ENCODE measurements at places on chromosomes 11 and 22. TPM values are rescaled to one million over a fixed set of nuclear protein-coding genes. Genes with fewer than 3 reads are reported as not detected.
A peak's percentile ranks its signal among the peaks of the same experiment; 100 is the strongest.

The TNNT3 gene
- 1.1 TPM for total RNA-seq

The C11orf91 gene
- total RNA-seq = 0.77 TPM

The HOATZ gene
- total RNA-seq = 9.5 TPM

The MMP12 gene
- not detected for total RNA-seq

The OR4D9 gene
- total RNA-seq = not detected

The LRRC10B gene
- total RNA-seq = 11.5 TPM

The MMP8 gene
- total RNA-seq = 1.4 TPM

The NAALAD2 gene
- total RNA-seq = 1.1 TPM

The PNPLA5 gene
- total RNA-seq = not detected

The NELL1 gene
- not detected for total RNA-seq

The CYP2R1 gene
- total RNA-seq = 14.3 TPM

- peaks cover 2% of the 10 kb centered on the region for H3K27me3 ChIP-seq
- DNase-seq = no peak
- no peak overlapping the region for H3K27ac ChIP-seq
- H3K4me1 ChIP-seq = peaks cover 13% of the 10 kb centered on the region
- H3K4me3 ChIP-seq = peak overlapping the region; percentile 63
These were observed 3.7 kb downstream of the ADAMTS15 start for GRCh38 chr11:130452176-130452575.

DNA sequence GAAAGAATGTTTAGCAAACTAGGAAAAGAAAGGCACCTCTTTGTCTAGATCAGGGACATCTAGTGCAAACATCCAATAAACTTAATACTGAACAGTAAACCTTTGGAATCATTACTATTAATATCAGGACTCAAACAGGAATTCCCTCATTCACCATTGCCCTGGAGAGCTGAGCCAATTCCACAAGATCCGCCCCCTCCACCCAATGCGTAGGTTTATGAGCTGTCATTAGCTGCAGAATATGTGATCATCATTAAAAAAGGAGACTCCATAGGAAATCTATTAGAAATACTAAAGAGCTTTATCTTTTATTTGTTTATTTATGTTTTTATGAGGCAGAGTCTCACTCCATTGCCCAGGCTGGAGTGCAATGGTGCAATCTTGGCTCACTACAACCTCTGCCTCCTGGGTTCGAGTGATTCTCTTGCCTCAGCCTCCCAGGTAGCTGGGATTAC, 5.5 kb downstream of the IL17REL start:
- no peak overlapping the region for H3K4me3 ChIP-seq
- H3K27me3 ChIP-seq = peaks cover 3% of the 10 kb centered on the region
- peaks cover 9% of the 10 kb centered on the region for H3K4me1 ChIP-seq
- no peak for DNase-seq
- H3K27ac ChIP-seq = no peak overlapping the region

GRCh38 chr11:76155500-76156227, 50.6 kb downstream of the WNT11 start:
- no peak overlapping the region for H3K27ac ChIP-seq
- no peak for DNase-seq
- no peaks in the 10 kb centered on the region for H3K27me3 ChIP-seq
- no peaks in the 10 kb centered on the region for H3K36me3 ChIP-seq

- no peak overlapping the region for H3K4me3 ChIP-seq
- no peaks in the 10 kb centered on the region for H3K27me3 ChIP-seq
- H3K4me1 ChIP-seq = no peaks in the 10 kb centered on the region
- H3K36me3 ChIP-seq = no peaks in the 10 kb centered on the region
- H3K27ac ChIP-seq = no peak overlapping the region
These were observed 39.5 kb upstream of the SLC5A12 start for GRCh38 chr11:26761361-26761809.

DNA sequence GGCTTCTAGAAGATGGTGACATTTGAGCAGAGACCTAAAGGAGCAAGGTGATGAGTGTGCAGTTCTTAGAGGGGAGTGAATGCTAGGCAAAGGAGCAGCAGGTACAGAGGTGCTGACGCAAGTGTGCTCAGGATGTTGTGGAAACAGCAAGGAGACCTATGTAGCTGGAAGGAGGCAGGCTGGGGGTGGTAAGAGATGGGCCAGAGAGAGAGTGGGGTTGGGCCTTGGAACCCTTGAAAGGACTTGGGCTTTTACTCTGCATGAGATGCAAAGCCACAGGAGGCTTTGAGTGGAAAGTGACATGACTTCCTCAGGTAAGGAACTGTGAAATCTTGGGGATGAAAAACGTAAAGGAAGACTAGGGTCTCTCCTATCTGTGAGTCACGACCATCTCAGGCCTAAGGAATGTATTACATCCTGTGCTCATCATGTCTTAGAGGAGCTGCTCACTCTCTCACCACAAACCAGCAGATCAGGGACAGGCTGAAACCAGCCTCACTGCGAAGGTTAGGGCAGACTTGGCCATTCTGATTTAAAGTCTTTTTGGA, 65.4 kb downstream of the MICAL2 start:
- peaks cover 11% of the 10 kb centered on the region for H3K4me1 ChIP-seq
- DNase-seq = no peak
- H3K36me3 ChIP-seq = no peaks in the 10 kb centered on the region
- H3K4me3 ChIP-seq = no peak overlapping the region
- no peak overlapping the region for H3K27ac ChIP-seq
- no peaks in the 10 kb centered on the region for H3K27me3 ChIP-seq

GRCh38 chr11:27673979-27674663, 26.1 kb downstream of the BDNF start:
- H3K4me1 ChIP-seq = no peaks in the 10 kb centered on the region
- DNase-seq = no peak
- H3K4me3 ChIP-seq = no peak overlapping the region
- H3K36me3 ChIP-seq = no peaks in the 10 kb centered on the region
- H3K27me3 ChIP-seq = no peaks in the 10 kb centered on the region

GRCh38 chr22:30434843-30435242, 9.3 kb downstream of the MTFP1 start:
- peak overlapping the region; percentile 76 for H3K27ac ChIP-seq
- H3K27me3 ChIP-seq = no peaks in the 10 kb centered on the region
- H3K4me1 ChIP-seq = no peaks in the 10 kb centered on the region
- no peak for DNase-seq
- H3K4me3 ChIP-seq = no peak overlapping the region
- H3K36me3 ChIP-seq = no peaks in the 10 kb centered on the region

- H3K27me3 ChIP-seq = no peaks in the 10 kb centered on the region
- peak overlapping the region; percentile 35 for H3K27ac ChIP-seq
- H3K4me3 ChIP-seq = no peak overlapping the region
These were observed 148.4 kb downstream of the ME3 start for GRCh38 chr11:86523738-86524619.

- peak overlapping the region; percentile 37 for H3K27ac ChIP-seq
- no peak for DNase-seq
- peaks cover 40% of the 10 kb centered on the region for H3K4me1 ChIP-seq
- H3K27me3 ChIP-seq = no peaks in the 10 kb centered on the region
- no peaks in the 10 kb centered on the region for H3K36me3 ChIP-seq
- no peak overlapping the region for H3K4me3 ChIP-seq
These were observed 32.5 kb upstream of the GRAMD4 start for GRCh38 chr22:46587492-46588278.

DNA sequence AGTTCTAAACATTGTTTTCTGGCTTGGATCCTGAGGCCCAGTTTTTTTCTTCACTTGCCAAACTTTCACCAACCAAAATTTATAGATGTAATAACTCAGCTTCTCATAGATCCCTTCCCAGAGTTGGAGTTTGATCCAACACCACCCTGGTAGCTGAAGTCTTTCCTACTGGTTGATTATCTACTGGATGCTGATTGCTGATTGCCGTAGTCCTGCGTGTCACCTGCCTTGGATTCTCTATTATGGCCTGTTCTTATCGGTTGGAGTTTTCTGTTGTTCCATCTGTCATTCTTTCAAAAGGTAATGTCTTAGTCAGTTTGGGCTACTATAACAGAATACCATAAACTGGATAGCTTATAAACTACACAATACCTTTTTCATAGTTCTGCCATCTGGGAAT, 17.3 kb upstream of the OR6X1 start:
- no peak overlapping the region for H3K4me3 ChIP-seq
- H3K4me1 ChIP-seq = no peaks in the 10 kb centered on the region
- no peak for DNase-seq
- no peak overlapping the region for H3K27ac ChIP-seq
- H3K36me3 ChIP-seq = no peaks in the 10 kb centered on the region

GRCh38 chr11:62707277-62707861, at the start of the genes BSCL2 and GNG3:
BSCL2 (minus strand) TSS chr11:62707424; CDS start chr11:62707195, 229 bp downstream.
GNG3 (plus strand) TSS chr11:62707676; CDS start chr11:62708296, 620 bp downstream.
- DNase-seq = no peak
- H3K36me3 ChIP-seq = peaks cover 19% of the 10 kb centered on the region
- peak within 1 kb of the TSS; percentile 62 for H3K27ac ChIP-seq
- no peaks in the 10 kb centered on the region for H3K27me3 ChIP-seq

DNA sequence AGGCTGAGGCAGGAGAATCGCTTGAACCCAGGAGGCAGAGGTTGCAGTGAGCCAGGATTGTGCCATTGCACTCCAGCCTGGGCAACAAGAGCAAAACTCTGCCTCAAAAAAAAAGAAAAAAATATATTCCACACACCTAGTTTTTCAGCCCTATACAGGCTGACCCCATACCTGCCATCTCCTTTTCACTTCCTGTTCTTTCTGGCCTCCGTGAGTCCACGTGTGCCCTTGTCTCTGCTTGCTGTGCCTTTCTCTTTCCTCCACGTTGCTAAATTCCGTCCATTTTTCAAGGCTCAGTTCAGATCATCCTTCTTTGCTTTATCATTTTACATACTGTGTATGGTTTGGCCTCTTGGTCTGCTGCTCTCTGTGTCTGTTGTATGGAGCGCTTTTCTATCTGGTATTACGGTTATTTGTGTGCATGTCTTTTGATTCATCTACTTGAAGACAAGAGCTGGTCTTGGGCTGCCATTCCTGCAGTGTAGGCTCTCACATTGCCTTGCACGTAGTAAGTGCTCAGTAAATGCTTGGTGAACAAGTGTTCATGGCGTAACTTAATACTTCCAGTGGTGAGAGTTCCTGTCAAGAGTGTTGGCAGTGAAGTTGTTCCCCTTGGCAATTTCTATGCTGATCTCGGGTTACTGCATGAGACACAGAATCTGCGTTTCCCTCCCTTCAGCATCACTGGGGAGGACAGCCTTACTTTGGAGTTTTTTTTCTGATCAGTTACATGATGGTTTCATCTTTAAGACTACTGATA, 57.5 kb downstream of the PTPRJ start:
- no peaks in the 10 kb centered on the region for H3K36me3 ChIP-seq
- H3K4me3 ChIP-seq = no peak overlapping the region
- H3K27me3 ChIP-seq = no peaks in the 10 kb centered on the region
- no peak overlapping the region for H3K27ac ChIP-seq
- peaks cover 14% of the 10 kb centered on the region for H3K4me1 ChIP-seq
- DNase-seq = no peak

DNA sequence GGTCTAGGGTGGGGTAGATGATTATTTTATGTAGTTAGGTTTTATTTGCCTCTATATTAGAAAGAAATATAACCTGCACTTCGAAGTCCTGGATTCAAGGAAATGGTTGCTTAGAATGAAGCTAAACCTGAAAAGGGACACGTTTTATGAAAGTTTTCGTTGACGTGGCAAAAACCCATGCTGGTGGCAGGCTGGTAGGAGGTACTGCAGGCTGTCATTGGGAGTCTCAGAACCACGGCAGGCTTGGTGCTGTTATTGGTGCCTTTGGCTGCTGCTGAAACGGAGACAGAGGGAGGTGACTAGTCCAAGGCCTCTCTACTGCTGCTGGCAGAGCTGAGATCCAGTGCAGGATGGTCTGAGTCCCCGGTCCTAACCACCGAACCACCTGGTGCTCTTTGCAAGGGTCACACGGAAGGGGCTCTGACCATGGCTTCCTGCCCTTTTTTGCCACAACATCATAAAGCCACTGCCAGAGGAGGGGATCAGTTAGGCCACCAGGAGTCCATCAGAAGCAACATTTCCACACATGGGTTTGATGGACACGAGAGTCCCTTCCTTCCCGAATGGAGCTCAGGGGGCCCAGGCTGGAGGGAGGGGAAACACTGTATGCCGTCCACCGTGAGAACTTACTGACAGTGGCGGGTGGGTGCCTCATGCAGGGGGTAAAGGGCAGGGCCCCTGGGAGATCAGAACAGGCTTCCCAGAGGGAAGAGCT, 13.4 kb downstream of the CSF2RB start:
- H3K36me3 ChIP-seq = peaks cover 38% of the 10 kb centered on the region
- DNase-seq = no peak
- no peak overlapping the region for H3K27ac ChIP-seq
- H3K4me1 ChIP-seq = peaks cover under 1% of the 10 kb centered on the region
- H3K27me3 ChIP-seq = no peaks in the 10 kb centered on the region

- DNase-seq = no peak
- H3K4me3 ChIP-seq = no peak overlapping the region
- H3K4me1 ChIP-seq = peaks cover 4% of the 10 kb centered on the region
- H3K36me3 ChIP-seq = no peaks in the 10 kb centered on the region
- no peak overlapping the region for H3K27ac ChIP-seq
These were observed 19.6 kb downstream of the GDPD5 start for GRCh38 chr11:75505916-75506692.

GRCh38 chr11:60710482-60710881, 11.1 kb downstream of the MS4A8 start:
- H3K4me3 ChIP-seq = no peak overlapping the region
- H3K27ac ChIP-seq = no peak overlapping the region
- no peaks in the 10 kb centered on the region for H3K36me3 ChIP-seq
- no peaks in the 10 kb centered on the region for H3K4me1 ChIP-seq
- DNase-seq = no peak

DNA sequence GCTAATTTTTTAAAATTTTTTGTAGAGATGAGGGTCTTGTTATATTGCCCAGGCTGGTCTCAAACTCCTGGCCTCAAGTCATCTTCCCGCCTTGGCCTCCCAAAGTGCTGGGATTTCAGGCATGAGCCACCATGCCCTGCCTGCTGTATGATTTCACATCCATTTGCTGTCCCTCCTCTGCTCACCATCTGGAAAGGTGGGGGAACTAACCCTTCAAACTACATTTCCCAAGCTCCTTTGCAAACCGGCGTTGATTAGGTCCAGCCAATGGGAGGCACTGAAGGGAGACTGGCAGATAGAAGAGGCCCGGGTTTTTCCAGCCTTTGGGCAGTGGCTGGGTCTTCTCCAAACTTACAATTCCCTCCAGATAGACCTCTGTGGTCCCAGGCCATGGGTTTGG, 19.3 kb downstream of the RFPL1 start:
- H3K36me3 ChIP-seq = no peaks in the 10 kb centered on the region
- H3K4me3 ChIP-seq = no peak overlapping the region
- DNase-seq = peak; percentile 25
- no peak overlapping the region for H3K27ac ChIP-seq
- no peaks in the 10 kb centered on the region for H3K4me1 ChIP-seq

DNA sequence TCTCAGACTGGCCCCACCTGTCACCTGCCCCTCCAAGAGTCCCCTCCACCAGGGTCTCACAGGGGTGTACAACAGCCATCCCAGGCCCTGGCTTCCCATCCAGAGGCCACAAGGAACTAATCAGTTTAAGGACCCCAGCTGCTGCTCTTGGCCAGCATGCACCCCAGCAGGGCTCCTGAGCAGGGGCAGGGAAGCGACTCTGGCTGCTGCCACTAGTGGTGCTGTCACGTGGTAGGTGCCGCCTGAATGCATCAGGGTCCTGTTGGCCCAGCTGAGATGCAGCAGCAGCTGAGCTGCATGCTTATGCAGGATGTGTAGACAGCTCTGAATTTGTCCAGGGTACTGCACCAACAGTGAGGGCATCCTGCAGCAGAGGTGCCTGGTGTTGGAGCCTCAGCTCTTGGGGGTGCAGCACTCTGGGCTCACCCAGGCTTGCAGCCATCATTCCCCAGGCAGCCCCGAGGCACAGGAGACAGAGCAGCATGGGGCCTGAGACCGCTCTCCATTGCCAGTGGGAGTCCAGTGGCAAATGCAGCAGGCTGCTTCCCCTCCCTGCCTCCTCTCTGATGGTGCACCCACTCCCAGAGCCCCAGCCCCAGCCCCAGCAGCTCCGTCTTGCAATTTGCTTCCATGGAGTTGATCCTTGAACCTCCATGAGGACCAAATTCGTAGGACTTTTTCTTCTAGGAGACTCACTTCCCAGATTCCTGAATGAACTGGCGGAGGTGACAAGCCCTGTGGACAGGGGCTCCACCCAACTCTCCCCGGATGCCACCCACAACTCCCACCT, 98.7 kb downstream of the MPPED1 start:
- no peaks in the 10 kb centered on the region for H3K4me1 ChIP-seq
- H3K4me3 ChIP-seq = no peak overlapping the region
- H3K27ac ChIP-seq = no peak overlapping the region
- DNase-seq = no peak

Measured in upper lobe of left lung (tissue), 6 donors.